Foreskin melanocyte (primary cell): ENCODE measurements at places on chromosomes 3 and 15.
A peak's percentile ranks its signal among the peaks of the same experiment; 100 is the strongest.

- no peak for DNase-seq
Measured at GRCh38 chr3:95302044-95302443, 1239.2 kb downstream of the NSUN3 start.

- no peak for DNase-seq
Measured at GRCh38 chr15:76514282-76514681, 177.7 kb downstream of the ISL2 start.

- DNase-seq: no peak
Measured at GRCh38 chr15:52150043-52150825, 37.7 kb upstream of the BCL2L10 start.

- no peak for DNase-seq
Measured at GRCh38 chr3:127545216-127545615, 45.3 kb downstream of the TPRA1 start.

GRCh38 chr3:188400494-188401243, 246.7 kb downstream of the LPP start:
- DNase-seq: no peak

DNA sequence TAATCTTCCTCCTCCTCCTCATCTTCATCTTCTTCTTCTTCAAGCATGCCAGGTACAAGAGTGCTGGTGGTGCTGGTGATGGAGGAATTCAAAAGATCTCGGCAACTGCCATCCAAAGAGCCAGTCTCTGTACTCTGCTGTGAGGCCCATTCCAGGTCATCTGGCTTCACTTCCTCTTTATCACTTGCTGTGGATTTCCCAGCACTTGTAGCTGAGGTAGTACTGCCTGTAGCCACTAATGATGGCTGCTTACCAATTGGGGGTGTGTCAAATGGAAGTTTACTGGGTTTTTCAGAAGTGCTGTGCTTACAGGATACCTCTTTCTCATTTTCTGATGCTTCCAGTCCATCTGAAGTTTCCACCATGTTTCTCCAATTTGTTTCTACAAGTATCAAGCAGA, 28.8 kb upstream of the SHC4 start:
- no peak for DNase-seq

GRCh38 chr3:58173029-58173668, 37.6 kb downstream of the DNASE1L3 start:
- no peak for DNase-seq

- DNase-seq: peak; percentile 20
Measured at GRCh38 chr15:87135109-87135508, 1055.4 kb downstream of the AGBL1 start.

DNA sequence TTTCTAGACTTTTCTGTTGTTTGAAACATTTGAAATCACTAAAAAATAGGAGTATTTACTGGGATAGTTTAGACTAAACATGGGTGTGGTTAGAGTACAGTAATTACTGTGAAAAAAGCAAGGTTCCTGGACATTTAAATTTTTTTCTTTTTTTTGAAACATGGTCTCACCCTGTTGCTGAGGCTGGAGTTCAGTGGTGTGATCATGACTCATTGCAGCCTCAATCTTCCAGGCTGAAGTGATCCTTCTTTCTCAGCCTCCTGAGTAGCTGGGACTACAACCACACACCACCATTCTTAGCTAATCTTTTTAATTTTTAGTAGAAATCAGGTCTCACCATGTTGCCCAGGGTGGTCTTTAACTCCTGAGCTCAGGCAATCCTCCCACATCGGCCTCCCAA, 20.4 kb upstream of the CELF6 start:
- no peak for DNase-seq

DNA sequence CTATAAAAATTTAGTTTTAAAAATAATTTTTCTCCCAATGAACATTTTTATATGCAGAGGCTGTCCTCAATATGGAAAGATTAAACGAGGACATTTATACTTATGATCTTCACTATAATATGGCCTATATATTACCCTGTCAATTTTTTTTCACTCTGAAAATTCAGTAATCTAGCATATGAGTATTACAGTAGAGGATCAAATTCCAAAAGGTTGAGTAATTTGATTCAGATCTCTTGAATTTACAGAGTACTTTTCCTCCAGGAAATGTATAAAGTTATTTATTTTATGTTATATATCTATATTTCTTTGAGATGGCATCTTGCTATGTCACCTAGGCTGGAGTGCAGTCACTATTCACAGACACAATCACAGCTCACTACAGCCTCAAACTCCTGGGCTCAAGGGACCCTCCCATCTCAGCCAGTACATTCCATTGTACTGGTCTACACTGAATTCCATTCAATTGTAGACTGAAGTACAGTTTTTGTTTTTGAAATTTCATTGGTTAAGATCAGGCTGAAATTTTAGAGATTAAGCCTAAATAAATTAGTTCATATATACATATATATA, 16.3 kb upstream of the TRPM7 start:
- no peak for DNase-seq

GRCh38 chr3:155805204-155805801, 775 bp downstream of the C3orf33 start:
- no peak for DNase-seq

DNA sequence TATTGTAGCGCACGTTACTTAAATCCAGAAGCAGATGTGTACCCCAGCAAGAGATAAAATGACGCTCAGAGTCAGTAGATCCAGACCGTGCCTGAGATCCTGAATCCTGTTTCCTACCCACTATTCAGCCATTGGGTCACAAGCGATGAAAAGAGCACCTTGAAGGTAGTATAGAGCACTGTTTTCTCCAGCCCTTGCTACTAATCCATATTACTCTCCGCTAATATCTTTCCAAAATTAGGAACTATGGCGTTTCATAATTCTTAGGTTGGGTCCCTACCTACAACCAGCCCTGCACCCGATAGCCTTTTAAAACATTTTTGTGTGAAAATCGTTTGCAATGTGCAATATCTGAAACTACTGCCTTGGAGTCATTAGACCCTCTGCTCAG, 596 bp downstream of the BTD start:
- DNase-seq: no peak

DNA sequence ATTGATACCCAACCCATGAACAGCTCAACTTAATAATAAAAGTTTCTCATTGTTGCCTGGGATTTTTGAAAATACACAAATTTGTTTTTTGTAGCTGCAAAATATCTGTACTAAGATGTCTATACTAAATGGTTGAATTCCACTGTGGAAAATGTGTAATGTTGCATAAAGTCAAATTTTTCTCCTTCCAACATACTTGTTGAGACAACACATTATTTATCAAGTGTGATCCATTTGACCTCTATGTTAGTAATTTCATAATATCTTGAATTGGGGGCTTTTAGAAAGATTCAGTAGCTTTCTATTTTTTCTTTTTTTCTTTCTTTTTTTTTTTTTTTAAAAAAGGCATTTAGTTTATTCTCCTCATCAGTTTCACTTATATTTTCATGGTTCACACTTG, 88.0 kb downstream of the KCNMB2 start:
- DNase-seq: no peak

DNA sequence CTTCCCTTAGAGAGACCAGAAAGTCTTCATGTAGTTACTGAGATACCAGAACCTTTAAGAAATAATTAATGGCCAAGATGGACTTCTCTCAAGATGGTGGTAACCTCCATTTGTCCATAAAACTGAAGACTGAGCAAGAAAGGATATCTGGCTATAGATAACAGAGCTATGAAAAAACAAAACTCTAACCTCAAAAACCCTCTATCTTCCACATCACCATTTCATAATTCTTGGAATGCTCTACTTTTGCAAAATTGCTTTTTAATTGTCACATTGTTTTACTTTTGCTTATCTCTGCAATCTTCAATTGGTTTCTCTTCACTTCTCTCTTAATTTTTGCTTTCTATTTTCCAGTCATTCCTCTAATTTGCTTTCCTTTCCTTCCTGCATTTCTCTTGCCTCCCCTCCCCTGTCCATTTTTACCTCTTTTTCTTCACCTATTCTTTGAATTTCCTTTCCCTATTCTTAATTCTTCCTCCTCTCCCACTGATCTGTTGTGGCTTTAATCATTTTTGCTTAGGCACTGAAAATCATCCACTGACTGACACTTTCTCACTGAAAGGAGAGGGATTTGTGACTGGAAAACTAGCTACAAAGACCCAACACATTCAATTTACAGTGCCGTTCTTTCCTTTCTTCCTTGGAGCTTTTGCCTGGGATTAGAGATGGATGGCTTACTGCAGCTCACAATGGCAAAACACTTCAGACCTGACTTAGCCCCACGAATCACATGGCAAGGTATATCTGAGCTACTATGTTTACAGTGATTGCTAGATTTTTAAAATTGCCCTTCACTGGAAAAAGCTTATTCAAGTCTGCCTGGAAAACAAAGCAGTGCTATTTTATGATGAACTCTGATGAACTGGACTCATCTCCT, 242.8 kb downstream of the CHST2 start:
- DNase-seq: no peak

DNA sequence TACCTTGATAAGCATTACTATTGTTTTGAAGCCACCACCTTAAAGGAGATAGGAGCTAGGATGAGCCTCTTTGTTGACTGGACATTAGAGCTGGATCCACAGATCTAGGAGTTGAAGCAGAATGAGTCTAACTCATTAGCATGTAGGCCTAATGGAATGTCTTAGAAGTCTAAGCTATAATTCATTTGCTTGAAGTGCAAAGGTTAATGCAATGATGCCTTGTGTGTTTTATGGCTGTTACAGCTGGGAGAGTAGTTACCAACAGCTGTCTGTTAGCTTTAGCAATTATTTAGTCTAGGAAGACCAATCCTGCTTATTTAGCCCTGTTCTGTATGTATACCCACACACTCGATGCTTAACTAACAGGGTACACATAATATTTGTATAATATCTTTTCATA, 419.3 kb downstream of the TUSC7 start:
- no peak for DNase-seq

- DNase-seq: no peak
Measured at GRCh38 chr3:196677353-196677752, 34.7 kb downstream of the CEP19 start.

DNA sequence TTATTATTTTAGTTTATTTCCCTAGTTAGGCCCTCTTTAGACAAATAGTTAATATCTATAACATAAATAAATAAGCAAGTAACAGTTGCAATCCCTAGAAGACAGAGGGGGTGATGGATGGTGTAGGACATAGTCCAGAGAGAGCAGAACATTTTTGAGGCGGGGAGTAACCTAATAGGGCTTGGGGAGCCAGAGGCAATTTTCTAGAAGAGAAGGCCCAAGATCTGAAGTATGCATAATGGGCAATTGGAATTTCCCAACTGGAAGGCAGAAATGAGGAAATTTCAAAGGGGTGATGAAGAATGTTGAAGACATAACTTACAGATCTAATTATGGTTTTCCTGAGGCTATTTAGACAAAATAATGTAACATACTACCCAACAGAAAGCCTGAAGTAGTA, 525.7 kb downstream of the TUSC7 start:
- DNase-seq: no peak

GRCh38 chr3:46909535-46910161, 32.1 kb downstream of the PTH1R start:
- peak; percentile 67 for DNase-seq

GRCh38 chr3:52237006-52237656, 1.8 kb downstream of the TWF2 start:
- no peak for DNase-seq

DNA sequence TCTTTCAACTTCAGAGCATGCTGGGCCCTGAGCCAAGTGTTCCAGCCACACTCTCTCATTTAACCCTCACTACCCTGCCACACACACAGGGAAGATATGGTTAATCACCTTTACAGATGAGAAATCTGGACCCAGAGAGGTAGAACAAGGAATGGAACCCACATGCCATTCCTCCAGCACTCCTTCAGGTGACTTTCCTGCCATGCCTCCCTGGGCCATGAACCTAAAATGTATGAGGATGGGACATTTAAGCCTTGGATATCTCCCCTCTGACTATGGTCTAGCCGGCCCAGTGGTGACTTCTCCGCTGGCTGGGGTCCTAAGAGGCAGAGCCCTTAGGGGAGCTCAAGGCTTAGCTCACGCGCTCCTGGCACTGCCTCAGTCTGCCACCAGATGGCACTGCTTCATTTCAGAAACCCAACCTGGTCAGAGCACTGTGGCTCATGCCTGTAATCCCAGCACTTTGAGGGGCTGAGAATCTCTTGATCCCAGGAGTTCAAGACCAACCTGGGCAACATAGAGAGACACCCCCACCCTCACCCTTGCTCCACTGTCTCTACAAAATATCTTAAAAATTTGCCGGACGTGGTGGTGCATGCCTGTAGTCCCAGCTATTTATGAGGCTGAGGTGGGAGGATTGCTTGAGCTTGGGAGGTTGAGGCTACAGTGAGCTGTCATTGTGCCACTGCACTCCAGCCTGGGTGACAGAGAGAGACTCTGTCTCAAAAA, 2.2 kb upstream of the DCAF1 start:
- DNase-seq: peak; percentile 59

DNA sequence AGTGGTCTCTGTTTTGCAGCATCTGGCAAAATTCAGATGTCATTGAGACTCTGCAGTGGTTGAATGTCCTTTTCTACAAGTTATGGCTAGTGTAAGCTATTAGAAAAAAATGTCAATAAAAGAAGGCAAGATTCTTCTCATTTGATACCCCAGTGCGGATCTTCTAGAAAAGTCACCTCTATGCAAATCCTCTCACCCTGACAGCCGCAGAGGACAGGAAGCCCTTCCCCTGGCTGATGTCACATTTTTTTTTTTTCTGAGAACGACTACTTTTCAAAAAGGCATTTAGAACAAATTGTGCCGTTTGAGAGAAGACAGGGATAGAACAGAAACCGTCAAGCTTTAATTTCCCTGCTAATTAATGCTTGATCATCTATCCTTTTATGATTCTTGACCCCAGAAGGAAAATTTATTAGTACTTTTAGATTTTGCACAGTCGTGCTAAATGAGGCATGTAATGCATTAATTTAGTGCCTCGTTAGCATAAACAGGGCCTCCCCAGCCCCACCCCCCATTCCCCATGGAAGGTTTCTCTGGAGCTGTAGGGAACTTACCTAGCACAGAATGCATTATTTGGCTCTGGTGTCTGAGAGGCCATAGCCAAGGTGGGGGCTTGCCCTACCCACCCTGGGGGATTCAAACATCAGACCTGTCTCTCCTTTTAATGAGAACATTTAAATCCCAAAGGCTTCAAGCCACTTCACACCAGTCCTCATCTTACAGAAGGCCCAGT, 183.8 kb downstream of the OPA1 start:
- DNase-seq: no peak

- no peak for DNase-seq
Measured at GRCh38 chr3:122307976-122308375, 17.1 kb upstream of the CSTA start.

DNA sequence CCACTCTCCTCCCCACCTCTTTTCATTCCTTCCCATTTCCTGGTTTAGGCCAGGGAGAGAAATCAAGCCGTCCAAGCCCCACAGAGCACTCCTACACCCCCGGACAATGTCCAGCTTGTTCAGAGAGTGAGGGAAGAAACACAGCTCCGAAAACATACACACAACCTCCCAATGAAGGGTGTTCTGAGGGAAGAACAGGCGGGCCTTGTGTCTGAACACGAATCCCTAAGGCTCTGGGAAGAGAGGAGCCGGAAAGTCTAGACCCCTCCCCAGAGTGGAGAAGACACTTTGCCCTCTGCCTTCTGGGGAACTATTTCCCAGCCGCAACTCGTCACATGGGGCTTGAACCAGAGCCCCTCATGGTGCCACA, 30.5 kb downstream of the ACAN start:
- DNase-seq: peak; percentile 57

GRCh38 chr15:41284427-41285177, 47.8 kb downstream of the OIP5 start:
- peak; percentile 17 for DNase-seq
